ENCODE measurements at places on chromosomes 7 and 10.

DNA sequence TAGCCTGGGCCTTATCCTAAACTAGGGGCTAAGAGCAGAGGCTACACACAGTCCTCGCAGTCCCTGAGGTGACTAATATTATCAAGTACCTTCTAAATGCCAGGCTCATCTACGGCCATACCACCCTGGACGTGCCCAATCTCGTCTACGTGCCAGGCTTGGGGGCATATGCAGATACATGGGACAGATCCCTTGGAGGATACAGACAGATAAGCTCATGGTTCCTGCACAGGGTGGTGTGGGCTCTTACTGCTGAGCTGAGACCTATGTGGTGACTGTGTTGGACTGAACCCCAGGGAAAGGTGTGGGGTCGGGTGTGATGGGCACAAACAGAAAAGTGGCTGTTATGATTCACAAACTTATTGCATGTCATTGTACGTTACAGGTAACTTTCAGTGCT is 268.4 kb upstream of the NEBL start:
- DNase-seq = no peak

DNA sequence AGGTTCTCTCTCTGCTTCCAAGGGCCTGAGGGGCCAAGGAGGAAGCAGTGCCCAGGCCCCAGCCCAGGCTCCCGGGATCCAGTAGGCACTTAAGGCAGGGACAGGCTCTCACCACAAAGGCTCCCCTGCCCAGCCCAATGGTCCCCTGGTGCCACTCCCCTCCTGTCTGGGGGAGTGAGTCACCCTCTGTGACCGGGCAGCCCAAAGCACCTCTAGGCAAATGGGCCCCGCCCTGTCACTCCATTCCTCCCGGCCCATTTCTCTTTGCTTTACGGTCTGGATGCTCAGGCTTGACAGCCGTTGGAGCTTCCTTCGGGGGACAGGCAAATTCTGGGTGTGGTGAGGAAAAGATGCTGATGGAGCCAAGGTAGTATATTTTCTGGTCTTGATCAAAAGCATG is at the start of gene CALHM3:
Gene CALHM3, minus strand, starts transcription at position 106 of the 400 bp plus-strand sequence. CDS start 208 bp downstream, outside the sequence.
- DNase-seq = no peak

- DNase-seq = no peak
These were observed 30.2 kb downstream of the NPTX2 start for GRCh38 chr7:98647326-98647725.

- no peak for DNase-seq
These were observed 2.5 kb downstream of the UFSP1 start for GRCh38 chr7:100886936-100887515.

DNA sequence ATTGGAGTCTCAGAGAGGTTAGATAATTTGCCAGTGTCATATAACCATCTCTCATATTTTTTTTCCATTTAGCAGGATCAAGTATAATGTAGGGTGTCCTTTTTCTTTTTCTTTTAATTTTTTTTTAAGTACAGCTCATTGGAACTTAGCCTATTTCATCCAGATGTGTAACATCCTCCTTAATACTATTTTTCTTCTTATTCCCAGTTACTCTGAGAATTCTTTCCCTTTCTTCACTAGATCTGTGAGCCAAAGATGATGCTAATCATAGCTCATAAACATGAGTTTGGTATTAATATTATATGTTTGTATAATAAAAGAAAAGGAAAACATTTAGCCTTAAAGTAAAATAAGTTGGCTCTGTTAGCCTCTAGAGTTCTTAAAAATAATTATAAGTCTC is 32.8 kb downstream of the PPP1R9A start:
- no peak for DNase-seq

DNA sequence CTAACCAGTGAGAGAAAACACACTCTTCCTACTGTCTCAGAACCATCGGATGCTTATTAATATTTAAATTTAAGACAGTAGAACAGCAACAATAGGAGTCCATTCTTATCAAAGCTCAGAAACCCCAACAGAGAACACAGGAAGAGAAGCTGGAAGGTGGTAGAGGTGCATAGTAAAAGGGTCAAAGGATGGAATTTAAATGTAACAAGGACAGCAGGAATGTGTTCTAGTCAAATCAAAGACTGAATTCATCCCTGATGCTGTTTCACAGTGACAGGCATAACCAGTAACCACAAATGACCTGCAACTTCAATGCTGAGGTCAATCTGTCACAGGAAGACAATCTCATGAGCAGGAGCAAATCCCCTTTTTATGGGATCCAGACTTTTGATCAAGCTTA is 1259.7 kb downstream of the XPNPEP1 start:
- no peak for DNase-seq

- no peak for DNase-seq
These were observed 41.5 kb upstream of the PPP3CB start for GRCh38 chr10:73537288-73537687.

DNA sequence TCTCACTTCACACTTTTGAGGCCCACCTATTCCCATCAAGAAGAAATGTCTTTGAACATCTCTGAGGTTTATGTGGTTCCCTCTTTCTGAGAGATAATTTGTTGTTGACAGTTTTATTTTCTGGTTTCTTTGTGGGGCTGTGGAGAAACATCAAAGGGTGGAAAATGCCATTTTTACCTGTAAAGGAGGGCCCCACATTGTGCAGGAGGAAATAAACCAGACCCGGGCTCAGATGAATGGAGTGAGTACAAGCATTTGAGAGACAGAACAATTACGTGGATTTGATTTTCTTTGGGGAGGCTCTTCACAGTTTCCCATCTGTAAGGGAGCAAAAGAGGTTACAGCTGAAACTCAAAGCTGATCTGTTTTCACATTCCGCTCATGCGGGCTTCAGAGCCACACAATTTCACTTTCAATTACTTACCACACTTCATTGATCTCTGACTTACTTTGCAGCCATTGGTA is 29.8 kb downstream of the ITPRIP start:
- DNase-seq = no peak

DNA sequence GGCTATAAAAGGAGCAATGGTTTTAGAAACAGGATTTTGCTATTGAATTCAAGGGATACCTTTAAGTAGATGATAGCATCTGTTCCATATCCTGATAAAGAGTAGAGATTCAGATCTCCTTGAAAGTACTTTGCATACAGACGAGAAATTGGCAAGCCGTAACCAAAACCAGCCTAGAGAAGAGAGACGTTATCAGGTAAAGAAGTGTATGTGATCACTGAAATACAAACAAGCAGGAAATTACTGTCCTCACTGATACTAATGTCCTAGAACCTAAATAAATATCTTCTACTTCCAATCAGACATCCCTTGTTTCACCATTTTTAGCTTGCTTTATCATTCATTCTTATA is 9.4 kb downstream of the PDK4 start:
- DNase-seq = no peak

GRCh38 chr10:104563548-104563947 is 77.5 kb upstream of the SORCS3 start:
- DNase-seq = no peak

DNA sequence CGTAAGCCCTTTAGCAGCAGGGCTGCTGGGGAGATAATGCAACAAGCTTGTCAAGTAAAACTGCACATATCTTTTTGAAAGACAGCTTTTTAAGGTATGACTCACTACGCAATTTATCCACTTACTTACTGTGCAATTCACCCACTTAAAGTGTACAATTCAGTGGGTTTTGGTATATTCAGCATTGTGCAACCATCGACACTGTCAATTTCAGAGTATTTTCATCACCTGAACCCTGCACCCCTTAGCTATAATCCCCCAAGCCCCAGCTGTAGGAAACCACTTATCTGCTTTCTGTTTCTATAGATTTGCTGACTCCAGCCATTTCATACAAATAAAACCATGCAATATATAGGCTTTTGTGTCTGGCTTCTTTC is 168.0 kb downstream of the PTPN20 start:
- no peak for DNase-seq

GRCh38 chr10:75295868-75296441 is 60.2 kb upstream of the COMTD1 start:
- no peak for DNase-seq

- no peak for DNase-seq
These were observed 405.6 kb upstream of the GALNT17 start for GRCh38 chr7:70726294-70726693.
